ENCODE measurements at places on chromosomes 5 and 9.

DNA sequence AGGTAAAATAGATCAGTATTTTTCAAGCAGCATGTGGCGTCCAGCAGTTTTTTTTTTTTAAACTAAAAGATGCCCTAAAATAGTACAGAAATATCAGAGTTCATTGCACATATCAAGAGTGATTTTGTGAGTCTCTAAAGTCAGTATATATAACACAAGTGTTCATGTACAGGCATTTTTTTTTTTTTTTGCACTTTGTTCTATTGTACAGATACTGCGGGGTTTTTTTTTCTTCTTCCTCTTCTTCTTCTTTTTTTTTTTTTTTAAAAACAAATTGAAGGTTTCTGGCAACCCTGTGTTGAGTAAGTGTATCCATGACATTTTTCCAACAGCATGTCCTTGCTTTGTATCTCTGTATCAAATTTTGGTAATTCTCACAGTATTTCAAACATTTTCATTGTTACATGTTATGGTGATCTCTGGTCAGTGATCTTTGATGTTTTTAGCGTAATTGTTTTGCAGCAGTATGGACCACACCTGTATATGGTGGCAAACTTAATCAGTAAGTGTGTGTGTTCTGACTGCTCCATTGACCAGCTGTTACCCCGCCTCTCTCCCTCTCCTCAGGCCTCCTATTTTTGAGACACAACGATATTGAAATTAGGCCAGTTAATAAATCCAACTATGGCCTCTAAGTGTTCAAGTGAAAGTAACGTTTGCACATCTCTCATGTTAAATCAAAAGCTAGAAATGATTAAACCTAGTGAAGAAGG lies 76.8 kb downstream of the TRIO start:
- DNase-seq: no peak

GRCh38 chr5:33929925-33930690 lies 6.1 kb upstream of the RXFP3 start:
- DNase-seq: no peak

- no peak for DNase-seq
These were observed 6.3 kb upstream of the GARIN3 start for GRCh38 chr5:157172403-157172802.

DNA sequence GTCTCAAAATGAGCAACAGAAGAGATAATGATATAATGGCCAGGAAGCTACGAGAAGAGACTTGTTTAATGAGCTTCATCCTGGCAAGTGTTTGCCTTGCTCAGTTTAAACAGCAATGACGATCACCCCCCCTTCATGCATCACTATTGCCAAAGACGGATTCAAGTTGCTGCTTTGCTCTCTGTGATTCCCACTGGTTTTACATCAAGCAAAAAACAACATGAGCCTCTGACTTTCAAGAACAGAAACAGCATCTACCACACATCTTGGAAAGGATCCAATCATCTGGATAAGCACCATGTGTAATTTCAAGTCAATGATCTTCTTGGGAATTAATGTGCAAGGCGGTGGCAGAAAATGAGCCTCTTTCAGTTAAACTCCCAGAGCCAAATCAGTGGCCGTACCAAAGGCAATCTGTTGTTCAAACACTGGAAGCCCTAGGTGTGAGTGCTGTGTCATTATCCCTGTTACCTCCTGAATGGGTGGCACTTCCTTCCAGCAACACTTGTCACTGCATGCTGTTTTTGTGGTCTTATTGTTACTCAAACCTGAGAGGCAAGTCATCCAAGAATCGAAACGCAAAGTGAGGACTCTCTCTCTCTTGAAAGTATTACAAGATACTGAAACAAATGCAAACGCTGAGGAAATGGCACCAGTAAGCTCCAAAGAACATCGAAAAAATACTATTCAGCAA lies 72.8 kb downstream of the MED27 start:
- DNase-seq: peak; percentile 75

DNA sequence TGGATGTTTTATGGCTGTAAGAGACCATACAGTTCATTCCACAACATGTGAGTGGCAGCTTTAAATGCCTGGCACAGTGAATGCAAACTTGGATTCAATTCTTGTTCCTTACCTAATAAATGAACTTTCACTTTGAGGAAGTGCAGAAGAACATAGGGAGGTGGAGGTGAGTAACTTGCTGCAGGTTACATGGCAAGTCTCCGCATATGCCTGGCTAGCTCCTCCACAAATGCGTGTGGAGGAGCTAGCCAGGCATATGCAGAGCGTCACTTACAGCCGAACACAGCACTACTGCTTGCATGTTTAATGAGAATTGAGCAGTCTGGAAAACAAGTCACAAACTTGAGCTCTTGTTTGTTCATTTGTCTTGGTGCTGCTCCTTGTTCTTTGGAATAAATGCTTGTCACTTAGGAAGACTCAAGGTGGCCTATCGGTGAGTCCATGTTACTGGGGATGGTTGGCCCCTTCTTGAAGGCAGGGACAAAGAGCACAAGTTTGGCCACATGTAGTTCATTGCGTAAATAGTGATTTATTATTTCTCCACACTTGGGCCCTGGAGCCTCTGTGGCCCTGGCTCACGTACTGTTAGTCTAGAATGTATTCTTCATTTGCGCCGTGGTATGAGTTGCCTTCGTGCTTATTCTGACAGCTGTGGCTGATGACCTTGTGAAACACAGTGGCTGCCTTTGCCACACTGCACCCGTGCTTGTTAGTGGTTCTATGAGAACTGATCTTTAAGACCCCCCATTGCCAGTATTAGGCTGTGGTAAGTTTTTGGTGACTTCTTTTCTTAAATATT lies 3.1 kb downstream of the ISOC1 start:
- DNase-seq: no peak

GRCh38 chr5:15968993-15969392 lies 210.6 kb downstream of the MARCHF11 start:
- no peak for DNase-seq

- no peak for DNase-seq
These were observed 4.7 kb upstream of the CLTB start for GRCh38 chr5:176420972-176421544.

- no peak for DNase-seq
These were observed 50.0 kb upstream of the C6 start for GRCh38 chr5:41263335-41263734.

DNA sequence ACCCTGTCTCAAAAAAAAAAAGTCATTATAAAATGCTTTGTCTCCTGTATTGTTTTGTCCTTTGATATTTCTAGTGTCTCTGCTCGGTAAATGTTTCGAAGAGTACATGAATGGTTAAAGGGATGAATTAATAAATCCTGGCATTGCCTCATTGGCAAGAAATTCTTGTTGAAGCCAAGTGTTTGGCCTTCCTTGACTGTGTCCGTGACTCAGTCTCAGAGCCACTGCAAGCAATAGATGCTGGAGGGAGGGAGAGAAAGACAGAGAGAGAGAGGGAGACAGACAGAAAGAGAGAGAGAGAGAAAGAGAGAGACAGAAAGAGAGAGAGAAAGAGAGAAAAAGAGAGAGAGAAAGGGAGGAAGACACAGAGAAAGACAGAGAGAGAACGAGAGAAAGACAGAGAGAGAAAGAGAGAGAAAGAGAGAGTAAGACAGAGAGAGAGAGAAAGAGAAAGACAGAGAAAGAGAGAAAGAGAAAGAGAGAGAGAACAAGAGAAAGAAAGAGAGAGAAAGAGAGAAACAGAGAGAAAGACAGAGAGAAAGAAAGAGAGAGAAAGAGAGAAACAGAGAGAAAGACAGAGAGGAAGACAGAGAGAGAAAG lies 72.5 kb upstream of the RXRA start:
- DNase-seq: no peak

GRCh38 chr9:1201262-1201661 lies 151.1 kb downstream of the DMRT2 start:
- no peak for DNase-seq

DNA sequence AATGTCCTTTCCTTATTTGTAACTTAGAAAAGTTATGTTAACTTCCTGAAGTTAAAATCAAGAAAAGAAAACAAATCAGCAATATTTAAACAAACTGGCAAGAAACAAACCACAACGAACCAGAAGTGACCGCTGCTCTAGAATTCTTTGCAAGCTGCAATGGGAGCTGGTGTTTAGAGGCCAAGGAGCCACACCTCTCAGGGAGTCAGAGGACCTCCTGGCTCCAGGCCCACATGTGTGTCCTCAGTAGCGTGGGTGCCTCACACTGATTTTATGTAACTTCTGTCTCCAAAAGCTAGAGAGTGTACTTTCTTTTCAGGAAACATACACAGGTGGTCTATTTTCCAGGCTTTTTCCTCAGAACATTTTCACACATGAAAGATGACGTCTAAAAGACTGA lies 100.4 kb downstream of the IRX2 start:
- DNase-seq: no peak

GRCh38 chr5:4700871-4701270 lies 439.3 kb upstream of the ADAMTS16 start:
- no peak for DNase-seq

DNA sequence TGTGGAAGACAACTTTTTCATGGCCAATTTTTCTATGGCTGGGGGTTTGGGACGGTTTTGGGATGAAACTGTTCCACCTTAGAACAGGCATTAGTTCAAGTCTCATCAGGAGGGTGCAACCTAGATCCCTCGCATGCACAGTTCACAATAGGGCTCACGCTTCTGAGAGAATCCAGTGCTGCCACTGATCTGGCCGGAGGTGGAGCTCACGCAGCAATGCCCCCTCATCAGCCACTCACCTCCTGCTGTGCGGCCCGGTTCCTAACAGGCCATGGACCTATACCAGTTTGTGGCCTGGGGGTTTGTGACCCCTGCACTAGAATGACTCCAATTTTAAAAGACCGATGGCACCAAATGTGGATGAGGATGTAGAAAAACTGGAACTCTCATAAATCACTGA lies 127.2 kb upstream of the IER5L start:
- no peak for DNase-seq

- no peak for DNase-seq
These were observed 248.6 kb downstream of the IRX1 start for GRCh38 chr5:3844266-3844665.

DNA sequence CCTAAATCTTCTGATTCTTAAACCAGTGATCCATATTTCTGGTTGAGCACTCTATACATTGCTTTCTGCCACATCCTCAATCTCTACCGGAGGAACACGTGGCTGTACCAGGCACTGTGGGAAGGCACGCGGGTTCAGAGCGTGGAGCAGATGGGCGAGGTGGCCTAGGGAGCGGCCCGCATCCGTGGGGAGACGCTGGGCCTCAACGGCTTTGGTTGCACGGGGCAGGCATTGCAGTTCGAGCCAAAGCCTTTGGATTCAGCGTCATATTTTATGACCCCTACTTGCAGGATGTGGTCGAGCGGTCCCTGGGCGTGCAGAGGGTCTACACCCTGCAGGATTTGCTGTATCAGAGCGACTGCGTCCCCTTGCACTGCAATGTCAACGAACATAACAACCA lies 197.2 kb upstream of the RGMB start:
- DNase-seq: no peak

DNA sequence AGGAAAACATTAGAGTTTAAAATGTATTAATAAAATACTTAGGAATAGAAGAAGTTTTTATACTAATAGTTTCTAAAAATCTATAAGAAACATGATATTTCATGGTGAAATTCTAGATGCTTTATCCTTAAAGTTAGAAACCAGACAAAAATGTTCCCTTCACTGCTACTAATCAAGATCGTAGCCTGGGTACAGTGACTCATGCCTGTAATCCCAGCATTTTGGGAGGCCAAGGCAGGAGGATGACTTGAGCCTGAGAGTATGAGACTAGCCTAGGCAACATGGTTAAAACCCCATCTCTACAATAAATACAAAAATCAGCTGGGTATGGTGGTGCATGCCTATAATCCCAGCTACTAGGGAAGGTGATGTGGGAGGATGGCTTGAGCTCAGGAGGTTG lies 30.4 kb upstream of the KLF9 start:
- DNase-seq: no peak

DNA sequence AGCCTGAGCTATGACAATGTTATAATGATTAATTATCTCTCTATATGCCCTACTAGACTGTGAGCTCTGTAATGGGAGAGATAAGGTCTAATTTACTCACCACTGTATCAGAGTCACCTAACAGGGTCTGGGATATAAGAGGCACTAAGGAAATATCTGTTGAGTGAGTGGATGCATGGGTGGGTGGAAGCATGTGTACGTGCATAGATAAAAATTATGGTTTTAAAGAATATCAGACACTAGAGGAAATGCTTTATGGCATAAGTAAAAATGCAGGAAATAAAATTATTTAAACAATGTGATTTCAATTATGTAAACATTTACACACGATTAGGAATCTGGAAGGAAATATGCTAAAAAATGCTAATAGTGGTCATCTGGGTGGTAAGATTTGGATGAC lies 137.8 kb downstream of the SPOCK1 start:
- DNase-seq: no peak

GRCh38 chr9:137465720-137466388 lies 6.7 kb upstream of the NSMF start:
- DNase-seq: no peak

DNA sequence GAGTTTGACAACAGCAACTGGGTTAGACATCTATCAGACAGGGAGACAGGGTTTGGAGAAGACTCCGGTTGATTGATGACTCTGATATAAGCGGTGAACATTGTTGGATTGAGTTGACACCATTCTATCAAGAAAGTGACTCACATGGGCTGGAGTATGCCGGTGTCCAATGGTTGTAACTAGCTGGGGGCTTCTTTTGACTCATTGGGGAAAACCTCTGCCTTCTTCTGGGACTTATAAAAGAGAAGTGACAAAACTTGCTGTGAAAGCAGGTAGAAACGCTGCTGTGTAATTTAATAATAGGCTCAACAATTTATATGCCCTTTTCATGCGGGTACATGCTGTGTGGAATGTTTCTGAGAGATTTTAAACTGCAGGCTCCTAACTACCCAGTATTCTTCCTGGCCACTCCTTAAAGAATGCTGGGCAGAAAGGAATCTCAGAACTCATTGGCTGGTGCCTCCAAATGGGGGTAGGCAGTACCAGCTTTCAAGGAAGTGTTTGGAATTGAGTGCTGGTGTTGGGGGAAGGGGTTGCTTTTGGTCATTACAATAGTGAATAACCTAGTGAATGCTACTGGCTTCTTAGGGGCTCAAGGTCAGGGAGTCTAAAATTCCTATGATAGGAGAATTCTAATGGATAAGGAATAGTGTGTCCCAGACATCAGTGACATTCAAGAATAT lies 43.9 kb downstream of the FYB1 start:
- DNase-seq: no peak

- no peak for DNase-seq
These were observed 999 bp upstream of the DRD1 start for GRCh38 chr5:175444905-175445456.

GRCh38 chr5:34656700-34657273 lies 659 bp downstream of the RAI14 start:
- DNase-seq: no peak
